ENCODE measurements at places on chromosomes 4 and X.
A peak's percentile ranks its signal among the peaks of the same experiment; 100 is the strongest.

DNA sequence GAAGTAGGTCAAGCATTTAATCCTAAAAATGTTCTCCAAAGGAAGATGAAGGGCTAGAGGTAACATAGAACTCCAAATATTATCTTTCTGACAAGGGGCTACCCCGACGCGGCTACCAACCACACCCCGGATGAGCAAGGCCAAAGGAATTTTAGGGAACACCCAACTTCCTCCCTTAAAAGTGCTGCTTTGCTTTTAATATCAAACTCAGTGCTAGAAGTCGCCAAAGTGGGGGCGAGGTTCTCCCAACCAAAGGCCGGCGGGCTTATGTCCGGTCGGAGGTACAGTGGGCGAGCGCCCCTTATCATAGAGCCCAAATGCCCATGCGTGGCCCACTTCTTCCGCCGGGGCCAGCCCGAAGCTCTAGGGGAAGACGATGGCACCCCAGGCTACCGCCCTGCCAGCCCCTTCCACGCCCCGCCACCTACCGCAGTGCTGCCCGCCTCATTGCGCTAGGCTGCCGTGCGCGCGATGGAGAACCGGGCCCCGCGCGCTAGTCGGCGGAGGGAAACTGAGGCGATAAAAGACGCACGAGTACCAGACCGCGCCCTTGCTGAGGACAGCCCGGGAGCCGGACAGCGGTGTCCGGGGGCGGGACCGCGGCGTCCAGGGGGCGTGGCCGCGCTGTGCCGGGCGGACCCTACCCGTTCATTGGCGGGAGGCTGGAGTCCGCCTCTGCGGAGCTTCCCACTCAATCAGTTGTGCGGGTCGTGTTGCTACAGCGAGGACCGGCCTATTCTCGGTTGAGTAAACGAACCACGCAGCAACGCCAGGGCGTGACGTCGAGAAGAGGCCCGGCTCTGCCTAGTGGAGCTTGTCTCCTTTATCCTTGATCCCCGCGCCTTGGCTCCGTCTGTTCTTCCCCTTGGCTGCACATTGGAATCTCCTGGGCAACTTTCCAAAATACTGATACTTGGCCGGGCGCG lies at the start of gene ACOT9:
TSS of gene ACOT9 (minus strand) at position 580 of the 926 bp plus-strand sequence. CDS start at position 448, 132 bp downstream.
- DNase-seq: peak; percentile 82

DNA sequence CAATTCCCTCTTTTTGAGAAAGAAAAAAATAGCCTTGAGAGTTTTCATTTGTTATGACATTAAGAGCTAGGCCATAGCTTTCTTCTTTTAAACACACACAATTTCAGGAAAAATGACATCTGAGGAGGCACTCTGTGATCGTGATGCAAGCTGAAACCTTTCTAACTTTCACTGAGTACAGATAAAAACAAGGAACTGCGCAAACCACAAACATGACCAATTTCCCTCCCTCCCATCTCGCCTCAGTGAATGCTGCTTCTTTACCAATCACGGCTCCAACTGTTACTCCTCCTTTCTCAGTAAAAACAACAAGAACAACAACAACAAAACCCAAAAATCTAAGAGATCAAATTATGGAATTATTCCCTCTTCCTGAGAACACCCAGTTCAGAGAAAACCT lies 626.8 kb downstream of the TLL1 start:
- DNase-seq: no peak

GRCh38 chrX:10106806-10107205 lies 50.0 kb upstream of the CLCN4 start:
- DNase-seq: no peak

GRCh38 chr4:138235419-138235952 lies 6.7 kb downstream of the SLC7A11 start:
- DNase-seq: no peak
